ENCODE measurements at places on chromosomes 16 and 17. TPM values are rescaled to one million over a fixed set of nuclear protein-coding genes. Genes with fewer than 3 reads are reported as not detected.
A peak's percentile ranks its signal among the peaks of the same experiment; 100 is the strongest.

Gene MMP25
- total RNA-seq = 0.42 TPM

DNA sequence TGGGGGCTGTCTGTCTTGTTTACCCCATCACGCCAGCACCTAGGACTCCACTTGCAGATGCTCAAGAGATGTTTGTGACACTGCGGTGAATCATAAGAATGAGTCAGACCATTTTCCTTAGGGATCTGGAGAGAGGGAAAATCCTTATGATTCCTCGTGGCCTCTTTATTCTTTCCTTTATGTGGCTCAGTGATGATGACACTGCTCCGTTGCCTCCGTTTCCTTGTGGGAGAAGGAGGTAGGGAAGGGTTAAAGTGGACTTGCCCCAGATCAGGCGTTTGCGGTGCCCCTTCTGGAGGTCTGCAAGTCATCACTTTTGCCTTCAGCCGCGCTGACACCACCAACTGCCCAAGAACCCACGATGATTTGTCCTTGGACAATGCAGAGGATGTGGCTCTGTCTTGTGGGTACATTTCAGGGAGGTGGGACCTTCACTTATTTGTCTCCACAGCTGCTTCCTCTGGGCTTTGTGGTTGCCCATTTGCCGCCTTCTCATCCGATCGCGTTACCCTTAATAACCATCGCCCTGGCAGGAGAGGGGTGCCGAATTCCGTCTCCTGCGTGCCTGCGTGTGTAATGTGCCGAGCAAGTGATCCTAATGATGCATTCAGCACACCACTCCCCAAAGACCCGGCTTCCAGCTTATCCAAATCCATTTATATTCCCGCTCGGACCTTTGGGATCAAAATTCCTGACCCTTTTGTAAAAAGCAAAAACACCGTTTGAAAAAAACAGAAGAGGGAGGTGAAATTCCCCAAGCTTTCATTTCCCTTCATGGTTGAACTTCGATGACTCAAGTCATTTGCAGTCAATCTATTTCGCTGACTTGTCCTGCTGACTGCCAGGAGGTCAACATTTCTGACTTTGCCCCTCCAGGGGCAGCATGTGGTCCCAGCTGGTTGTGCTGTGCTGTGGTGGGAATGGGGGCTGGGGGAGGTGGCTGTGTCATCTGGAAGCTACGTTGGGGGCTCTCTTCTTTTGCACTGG lies 87.2 kb upstream of the IRX3 start:
- H3K27ac ChIP-seq = no peak overlapping the region
- no peak overlapping the region for H3K4me3 ChIP-seq
- H3K4me1 ChIP-seq = no peaks in the 10 kb centered on the region
- no peak for DNase-seq
- no peaks in the 10 kb centered on the region for H3K36me3 ChIP-seq

DNA sequence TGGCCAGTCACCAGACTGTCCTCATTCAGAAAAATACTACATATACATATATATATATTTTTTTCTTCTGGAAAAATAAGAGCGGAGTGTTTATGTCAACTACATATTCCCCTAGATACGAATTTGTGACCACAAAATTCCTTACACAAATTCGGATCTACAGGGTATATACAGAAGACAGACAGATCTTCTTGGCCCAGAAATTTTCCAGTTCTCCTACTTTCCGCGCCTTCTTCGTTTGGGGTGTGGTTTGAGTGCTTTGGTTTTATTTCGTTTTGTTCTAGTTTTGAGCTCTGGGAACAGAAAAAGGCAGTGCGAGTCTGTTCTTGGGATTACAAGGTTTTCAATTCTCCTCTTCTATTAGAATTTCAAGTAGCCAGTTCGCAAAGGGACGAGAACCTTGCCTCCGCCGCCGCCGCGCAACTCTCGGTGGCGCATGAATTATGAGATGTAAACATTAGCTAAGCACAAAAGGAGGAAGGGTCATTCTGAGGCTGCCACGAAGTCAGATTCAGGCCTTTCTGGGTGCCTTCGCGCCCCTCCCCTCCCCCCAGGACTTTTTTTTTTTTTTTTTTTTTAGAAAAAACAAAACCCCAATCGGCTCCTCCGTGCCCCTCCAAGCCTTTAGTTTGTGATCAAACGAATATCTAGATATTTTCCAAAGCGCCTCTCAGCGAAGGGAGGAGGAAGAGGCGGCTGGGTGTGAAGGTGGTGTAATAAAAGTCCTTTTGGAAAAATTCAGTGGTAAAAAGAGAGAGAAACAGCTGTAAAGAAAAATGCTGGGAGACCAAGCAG lies 1.8 kb upstream of the HOXB4 start:
- H3K36me3 ChIP-seq = no peaks in the 10 kb centered on the region
- H3K27me3 ChIP-seq = peaks cover 43% of the 10 kb centered on the region
- no peak overlapping the region for H3K27ac ChIP-seq
- H3K4me1 ChIP-seq = peaks cover 64% of the 10 kb centered on the region

- H3K27ac ChIP-seq = no peak overlapping the region
- H3K27me3 ChIP-seq = no peaks in the 10 kb centered on the region
- no peaks in the 10 kb centered on the region for H3K4me1 ChIP-seq
Observed at GRCh38 chr17:42841975-42842685, 2.2 kb upstream of the AOC2 start.

Gene FMNL1
- 387 TPM for total RNA-seq

GRCh38 chr16:53081032-53081424 lies 26.2 kb downstream of the CHD9 start:
- H3K27ac ChIP-seq = no peak overlapping the region
- H3K36me3 ChIP-seq = no peaks in the 10 kb centered on the region
- no peak for DNase-seq
- no peaks in the 10 kb centered on the region for H3K4me1 ChIP-seq

- no peak for DNase-seq
- no peaks in the 10 kb centered on the region for H3K36me3 ChIP-seq
- no peak overlapping the region for H3K4me3 ChIP-seq
Observed at GRCh38 chr17:71505981-71506380, 614.8 kb upstream of the SOX9 start.

GRCh38 chr16:27149986-27150385 lies 53.3 kb upstream of the KDM8 start:
- DNase-seq = no peak
- no peaks in the 10 kb centered on the region for H3K36me3 ChIP-seq
- H3K27me3 ChIP-seq = peaks cover 4% of the 10 kb centered on the region
- no peak overlapping the region for H3K27ac ChIP-seq
- peaks cover 6% of the 10 kb centered on the region for H3K4me1 ChIP-seq

- no peaks in the 10 kb centered on the region for H3K27me3 ChIP-seq
- no peak for DNase-seq
- no peak overlapping the region for H3K27ac ChIP-seq
- H3K36me3 ChIP-seq = peaks cover 70% of the 10 kb centered on the region
- peaks cover 52% of the 10 kb centered on the region for H3K4me1 ChIP-seq
- no peak overlapping the region for H3K4me3 ChIP-seq
Observed at GRCh38 chr17:64003526-64004121, 5.5 kb downstream of the PRR29 start.

Gene EFCAB5
- 0.25 TPM for total RNA-seq

DNA sequence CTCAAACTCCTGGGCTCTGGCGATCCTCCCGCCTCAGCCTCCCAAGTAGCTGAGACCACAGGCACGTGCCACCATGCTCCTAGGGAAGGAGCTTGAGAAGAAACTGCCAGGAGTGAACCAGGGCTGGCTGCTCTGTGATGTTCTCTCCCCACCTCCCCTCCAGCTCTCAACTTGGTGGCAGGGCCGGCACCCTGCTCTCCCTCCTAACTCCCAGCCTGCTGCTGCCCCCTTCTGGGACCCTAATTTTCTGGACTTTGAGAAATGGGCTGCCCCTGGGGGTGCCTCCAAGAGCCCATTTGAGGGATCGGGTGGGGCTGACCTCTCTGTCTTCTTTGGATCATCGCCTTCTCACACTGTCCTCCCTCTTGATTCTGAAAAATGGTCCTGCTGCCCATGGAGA lies 14.9 kb upstream of the STAT3 start:
- peaks cover 24% of the 10 kb centered on the region for H3K4me1 ChIP-seq
- H3K27ac ChIP-seq = no peak overlapping the region
- H3K36me3 ChIP-seq = no peaks in the 10 kb centered on the region
- H3K27me3 ChIP-seq = no peaks in the 10 kb centered on the region
- H3K4me3 ChIP-seq = no peak overlapping the region
- peak; percentile 28 for DNase-seq

DNA sequence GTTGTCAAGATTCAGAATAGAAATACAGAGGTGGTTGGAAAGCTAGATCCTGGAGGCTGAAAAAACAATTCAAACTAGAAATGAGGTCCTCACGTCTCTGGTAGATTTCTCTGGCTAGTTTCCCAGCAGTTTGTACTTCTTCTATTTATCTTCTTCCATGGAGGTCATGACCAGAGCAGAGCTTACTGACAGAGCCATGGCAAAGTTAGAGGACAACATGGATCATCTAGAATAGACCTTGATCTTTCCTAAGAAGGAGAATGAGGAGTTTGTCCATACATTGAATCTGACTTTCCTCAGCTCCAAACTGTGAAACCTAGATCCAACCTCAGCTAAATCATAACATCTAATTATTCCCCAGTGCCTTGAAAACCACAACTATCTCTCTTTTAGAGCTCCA lies 900.8 kb upstream of the GOT2 start:
- no peak overlapping the region for H3K4me3 ChIP-seq
- no peak overlapping the region for H3K27ac ChIP-seq
- no peaks in the 10 kb centered on the region for H3K36me3 ChIP-seq
- no peaks in the 10 kb centered on the region for H3K4me1 ChIP-seq
- no peaks in the 10 kb centered on the region for H3K27me3 ChIP-seq

GRCh38 chr17:39118674-39119419 lies 32.6 kb downstream of the PLXDC1 start:
- no peaks in the 10 kb centered on the region for H3K4me1 ChIP-seq
- no peak for DNase-seq
- no peaks in the 10 kb centered on the region for H3K36me3 ChIP-seq
- no peaks in the 10 kb centered on the region for H3K27me3 ChIP-seq
- no peak overlapping the region for H3K27ac ChIP-seq
- no peak overlapping the region for H3K4me3 ChIP-seq

DNA sequence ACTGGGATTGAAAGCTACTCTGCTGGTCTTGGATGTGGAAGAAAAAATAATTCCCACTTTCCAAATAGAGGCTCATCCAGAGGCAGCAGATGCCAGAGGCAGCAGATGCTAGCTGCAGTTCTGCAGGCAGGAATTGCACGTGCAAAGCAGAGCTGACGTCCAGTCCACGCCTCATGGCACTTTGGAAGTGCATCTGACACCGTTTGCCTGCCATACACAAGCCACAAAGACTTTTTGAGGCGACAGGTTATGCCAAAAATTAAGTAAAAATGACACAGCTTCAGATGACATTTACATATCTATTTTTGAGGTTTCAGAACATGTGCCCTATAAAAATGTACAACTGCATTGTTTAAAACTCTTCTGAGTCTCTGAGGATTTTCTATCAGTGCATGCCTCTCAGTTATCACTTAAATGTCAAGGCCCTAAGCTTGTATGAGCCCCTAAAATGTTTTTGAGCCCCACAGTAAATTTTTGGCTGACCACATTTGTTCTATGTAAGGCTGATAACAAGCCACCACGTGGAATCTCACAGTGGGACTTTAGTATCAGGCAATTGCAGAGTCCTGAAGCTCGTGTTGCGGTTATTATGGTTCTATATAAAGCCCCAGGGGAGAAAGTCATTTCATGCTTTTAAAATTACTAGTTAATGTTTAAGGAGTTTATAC lies 239.2 kb downstream of the PRKCA start:
- H3K36me3 ChIP-seq = no peaks in the 10 kb centered on the region
- H3K27me3 ChIP-seq = no peaks in the 10 kb centered on the region
- DNase-seq = no peak

DNA sequence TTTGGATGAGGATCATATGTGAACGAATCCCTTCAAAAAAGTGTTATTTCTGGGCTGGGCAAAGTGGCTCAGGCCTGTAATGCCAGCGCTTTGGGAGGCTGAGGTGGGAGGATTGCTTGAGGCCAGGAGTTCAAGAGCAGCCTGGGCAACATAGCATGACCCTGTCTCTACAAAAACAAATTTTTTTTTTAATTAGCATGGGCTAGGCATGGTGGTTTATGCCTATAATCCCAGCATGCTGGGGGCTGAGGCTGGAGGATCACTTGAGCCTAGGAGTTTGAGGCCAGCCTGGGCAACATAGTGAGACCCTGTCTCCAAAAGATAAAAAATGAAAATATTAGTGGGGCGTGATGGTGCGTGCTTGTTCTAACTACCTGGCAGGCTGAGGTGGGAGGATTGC lies 4.6 kb downstream of the TAOK1 start:
- DNase-seq = no peak
- H3K4me3 ChIP-seq = no peak overlapping the region
- no peak overlapping the region for H3K27ac ChIP-seq
- peaks cover 10% of the 10 kb centered on the region for H3K36me3 ChIP-seq
- no peaks in the 10 kb centered on the region for H3K27me3 ChIP-seq

- no peaks in the 10 kb centered on the region for H3K4me1 ChIP-seq
- peaks cover 44% of the 10 kb centered on the region for H3K36me3 ChIP-seq
- no peak overlapping the region for H3K4me3 ChIP-seq
- H3K27me3 ChIP-seq = no peaks in the 10 kb centered on the region
Observed at GRCh38 chr16:24195221-24195620, 60.9 kb upstream of the CACNG3 start.

DNA sequence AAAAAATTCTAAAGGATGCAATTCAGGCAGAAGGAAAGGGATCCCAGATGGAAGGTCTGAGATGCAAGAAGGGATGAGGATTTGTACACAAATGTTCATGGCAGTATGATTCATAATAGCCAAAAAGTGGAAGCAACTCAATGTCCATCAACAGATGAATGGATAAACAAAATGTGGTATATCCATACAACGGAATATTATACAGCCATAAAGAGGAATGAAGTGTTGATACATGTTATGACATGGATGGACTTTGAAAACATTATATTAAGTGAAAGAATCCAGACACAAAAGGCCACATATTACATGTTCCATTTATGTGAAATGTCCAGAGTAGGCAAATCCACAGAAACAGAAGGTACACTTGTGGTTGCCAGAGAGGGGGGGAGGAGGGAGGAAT lies 23.9 kb upstream of the GPATCH8 start:
- H3K27ac ChIP-seq = no peak overlapping the region
- DNase-seq = no peak
- no peaks in the 10 kb centered on the region for H3K4me1 ChIP-seq
- H3K27me3 ChIP-seq = no peaks in the 10 kb centered on the region
- H3K36me3 ChIP-seq = no peaks in the 10 kb centered on the region

DNA sequence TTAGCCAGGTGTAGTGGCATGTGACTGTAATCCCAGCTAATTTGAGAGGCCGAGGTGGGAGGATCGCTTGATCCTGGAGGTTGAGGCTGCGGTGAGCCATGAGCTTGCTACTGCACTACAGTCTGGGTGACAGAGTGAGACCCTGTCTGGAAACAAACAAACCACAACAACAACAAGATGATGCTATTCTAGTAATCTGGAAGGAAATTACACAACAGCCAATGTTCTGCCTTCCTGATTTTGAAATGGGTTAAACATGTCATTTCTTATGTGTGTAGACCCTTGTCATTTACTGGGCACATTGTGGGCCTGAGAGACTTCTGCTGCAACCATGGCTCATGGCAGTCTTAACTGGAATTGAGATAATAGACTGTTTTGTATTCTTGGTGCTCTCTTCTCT lies 5.9 kb downstream of the COQ7 start:
- no peak overlapping the region for H3K4me3 ChIP-seq
- no peak for DNase-seq
- peaks cover 3% of the 10 kb centered on the region for H3K4me1 ChIP-seq
- no peak overlapping the region for H3K27ac ChIP-seq

Gene GPR139
- total RNA-seq = not detected

Gene GFAP
- total RNA-seq = not detected

Gene GAS7
- 3.4 TPM for total RNA-seq

Gene CACNB1
- 15.5 TPM for total RNA-seq

Gene UTS2R
- total RNA-seq = not detected

GRCh38 chr16:81446907-81447268 lies 2.3 kb downstream of the CMIP start:
- no peaks in the 10 kb centered on the region for H3K27me3 ChIP-seq
- H3K27ac ChIP-seq = peak overlapping the region; percentile 23
- H3K36me3 ChIP-seq = no peaks in the 10 kb centered on the region
- peak overlapping the region; percentile 77 for H3K4me3 ChIP-seq
- no peak for DNase-seq
